ENCODE measurements at places on chromosomes 1 and 21.

DNA sequence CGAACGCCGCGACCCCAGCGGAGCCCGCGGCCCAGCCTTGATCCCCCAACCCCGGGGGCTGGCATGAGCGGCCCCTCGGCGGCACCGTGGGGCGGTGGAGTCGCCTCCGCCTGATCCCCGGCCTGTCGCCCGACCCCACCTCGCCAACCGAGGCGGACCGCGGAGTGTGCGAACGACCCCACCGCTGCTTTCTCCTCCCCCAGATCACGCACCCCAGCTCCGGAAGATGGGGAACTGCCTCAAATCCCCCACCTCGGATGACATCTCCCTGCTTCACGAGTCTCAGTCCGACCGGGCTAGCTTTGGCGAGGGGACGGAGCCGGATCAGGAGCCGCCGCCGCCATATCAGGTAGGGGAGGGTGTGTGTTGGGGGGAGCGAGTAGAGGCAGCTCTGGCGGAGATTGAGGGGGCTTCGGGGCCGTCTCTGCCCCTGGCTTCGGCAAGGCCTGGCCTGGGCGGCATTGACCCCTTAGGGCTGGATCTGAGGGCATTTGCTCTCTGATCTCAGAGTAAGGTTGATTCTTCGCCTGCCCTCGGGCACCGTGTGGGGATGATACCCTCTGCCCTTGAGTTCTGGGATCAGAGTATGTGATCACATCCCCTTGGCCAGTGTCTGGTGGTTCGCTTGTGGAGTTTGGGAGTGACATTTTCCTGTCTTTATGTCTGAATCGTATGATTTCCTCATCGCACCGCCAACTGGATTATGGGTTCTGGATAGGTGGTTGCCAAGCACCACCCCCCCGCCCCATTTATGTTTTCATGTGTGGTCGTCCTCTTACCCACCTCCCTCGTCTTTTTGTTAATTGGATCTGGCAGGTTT is 668 bp downstream of the RNF11 start:
- no peak for DNase-seq

GRCh38 chr1:44489481-44489880 is 84.4 kb downstream of the RNF220 start:
- DNase-seq, result no peak

DNA sequence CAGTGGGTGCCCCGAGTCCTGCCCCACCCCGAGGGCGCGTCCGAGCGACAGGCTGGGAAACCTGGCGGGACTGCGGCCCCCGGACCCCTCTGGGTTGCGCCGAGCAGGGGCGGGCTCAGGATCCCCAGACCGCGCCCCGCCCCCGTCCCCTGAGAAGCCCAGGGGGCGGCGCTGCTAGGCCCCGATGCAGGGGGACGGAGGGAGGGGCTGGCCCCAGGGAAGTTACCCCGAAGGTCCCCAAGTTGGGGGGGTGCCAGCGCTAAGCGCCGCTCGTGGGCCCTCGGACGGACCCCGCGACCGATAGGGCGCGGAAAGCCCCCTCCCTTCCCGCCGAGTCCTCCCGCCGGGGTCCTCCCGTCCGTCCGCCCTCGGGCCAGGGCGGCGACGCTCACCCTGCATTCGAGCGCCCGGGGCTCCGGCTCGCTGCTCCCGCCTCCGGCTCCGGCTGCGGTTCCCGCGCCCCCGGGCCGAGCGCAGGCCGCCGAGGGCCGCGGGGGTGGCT is 414 bp downstream of the GPR153 start:
- DNase-seq, result no peak

DNA sequence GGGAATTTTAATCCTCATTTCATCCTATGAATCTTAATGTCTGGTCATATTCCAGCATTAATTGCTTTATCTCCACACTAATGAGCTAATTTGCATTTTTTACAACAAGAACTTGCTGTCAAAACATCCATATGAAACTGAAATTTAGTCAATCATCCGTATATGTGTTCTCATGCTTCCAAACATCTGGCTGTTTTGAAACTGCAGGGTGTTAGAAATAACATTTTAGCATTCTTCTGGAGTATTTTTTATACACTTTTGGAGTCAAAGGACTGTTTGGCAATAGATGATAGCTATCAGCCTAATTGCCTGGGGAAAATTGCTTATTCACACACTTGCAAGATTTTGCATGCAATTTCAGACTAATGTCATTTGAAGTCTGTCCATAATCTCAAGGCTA is 1639.3 kb downstream of the KCNT2 start:
- DNase-seq, result no peak

DNA sequence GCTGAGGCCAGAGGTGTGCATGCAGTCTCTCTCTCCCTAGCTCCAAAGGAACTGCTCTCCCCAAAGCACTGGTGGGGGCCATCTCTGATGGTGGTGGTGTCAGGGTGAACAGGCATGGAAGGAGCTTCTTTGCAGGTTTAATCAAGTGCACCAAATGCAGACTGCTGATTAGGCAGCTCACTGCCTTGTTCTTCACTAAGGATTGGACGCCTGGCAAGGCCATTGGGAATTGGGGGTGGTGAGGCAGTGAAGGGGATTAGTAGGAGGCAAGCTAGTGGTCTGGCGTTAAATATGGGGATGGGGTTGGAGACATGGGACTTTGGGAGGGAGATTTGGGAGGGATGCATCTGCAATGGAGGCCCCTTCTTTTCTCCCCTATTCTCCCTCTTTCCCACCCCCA is 1.5 kb downstream of the CACNA1E start:
- DNase-seq, result no peak

GRCh38 chr1:150875197-150876118 is 941 bp downstream of the ARNT start:
- no peak for DNase-seq

Measured in HCT116 (cell line).